ENCODE measurements at places on chromosomes 6 and 20.

DNA sequence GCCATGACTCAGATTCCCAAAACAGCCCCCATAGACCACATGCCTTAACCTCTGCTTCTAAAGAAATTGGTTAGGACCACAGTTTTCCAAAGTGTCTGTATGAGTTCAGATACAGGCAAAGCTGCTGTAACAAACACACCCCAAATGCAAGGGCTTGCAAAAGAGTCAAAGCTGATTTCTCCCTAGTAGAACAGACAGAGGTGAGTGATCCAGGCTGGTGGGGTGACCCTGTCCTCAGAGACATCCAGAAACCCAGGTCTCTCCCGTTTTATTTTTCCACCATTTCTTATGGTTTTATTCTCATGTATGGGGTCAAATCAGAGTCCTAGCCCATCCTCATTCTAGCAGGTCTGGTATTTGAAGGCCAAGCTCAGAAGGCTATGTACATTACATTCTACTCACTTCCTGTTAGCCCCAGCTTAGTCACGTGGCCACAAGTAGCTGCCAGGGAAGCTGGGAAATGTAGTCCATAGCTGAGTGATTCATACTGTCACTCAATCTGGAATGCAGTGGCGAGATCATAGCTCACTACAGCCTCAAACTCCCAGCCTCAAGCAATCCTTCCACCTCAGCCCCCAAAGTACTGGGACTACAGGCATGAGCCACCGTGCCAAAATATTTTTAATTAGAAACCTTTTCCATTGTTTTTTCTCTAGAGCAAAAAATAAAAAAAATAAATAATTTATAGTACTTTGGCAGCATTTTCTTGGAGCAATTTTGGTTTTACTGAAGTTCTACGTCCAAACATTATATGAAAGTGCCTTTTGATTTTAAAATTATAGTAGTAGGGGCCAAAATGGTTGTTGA lies 175.2 kb downstream of the ZMYND8 start:
- DNase-seq, result no peak

DNA sequence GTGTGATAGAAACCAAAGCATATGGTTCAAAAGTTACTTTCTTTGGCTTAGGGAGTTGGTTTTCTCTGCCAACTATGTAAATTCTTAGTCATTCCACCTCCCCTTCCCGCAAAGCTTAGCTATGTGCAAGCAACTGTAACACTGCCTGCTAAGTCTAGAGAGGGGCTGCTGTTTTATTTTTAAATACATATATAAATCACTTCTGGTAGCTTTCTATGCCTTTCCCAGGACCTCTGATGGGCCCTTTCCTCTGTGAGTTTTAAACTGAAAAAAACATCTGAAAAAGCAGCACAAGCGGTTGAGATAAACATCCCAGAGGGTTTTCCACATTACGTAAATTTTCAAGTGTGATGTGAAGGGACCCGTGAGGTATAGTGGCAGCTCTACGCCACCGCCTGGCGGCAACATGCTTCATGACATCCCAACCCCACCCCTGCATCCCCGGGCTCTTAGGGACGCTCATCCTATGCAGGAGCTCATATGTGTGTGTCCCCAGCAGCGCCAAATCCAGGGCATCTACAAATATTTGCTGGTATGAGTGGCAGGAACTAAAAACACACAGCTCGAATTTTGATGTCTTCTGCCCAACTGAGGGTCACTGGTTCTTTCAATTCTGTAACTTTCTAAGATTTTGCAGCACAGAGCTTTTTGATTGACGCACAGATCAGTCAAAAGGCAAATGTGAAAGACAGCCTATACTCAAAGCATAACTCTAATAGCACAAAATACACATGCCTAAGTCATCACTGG lies 12.7 kb downstream of the SAYSD1 start:
- DNase-seq, result no peak

DNA sequence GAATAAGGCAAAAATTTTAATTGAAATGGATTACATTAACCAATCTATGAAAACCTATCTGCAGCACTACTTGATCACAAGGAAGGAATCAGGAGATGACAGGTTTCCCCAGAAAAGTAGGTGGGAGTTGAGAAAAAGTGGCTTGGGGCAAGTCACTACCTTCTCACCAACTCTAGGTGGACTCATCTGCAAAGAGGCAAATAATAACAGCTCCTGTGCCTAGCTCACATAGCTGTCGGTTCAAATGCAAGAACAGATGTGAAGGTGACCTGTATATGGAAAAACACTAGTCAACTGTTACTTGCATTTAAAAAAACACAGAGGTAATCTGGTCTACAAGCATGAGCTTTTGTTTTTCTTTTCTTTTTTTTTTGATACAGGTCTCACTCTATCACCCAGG lies 67.2 kb downstream of the POPDC3 start:
- DNase-seq, result no peak

GRCh38 chr20:6590891-6591637 lies 176.4 kb upstream of the BMP2 start:
- no peak for DNase-seq

GRCh38 chr20:46965477-46965876 lies 70.8 kb downstream of the EYA2 start:
- no peak for DNase-seq

GRCh38 chr6:154206996-154207395 lies 149.6 kb downstream of the IPCEF1 start:
- DNase-seq, result no peak

- no peak for DNase-seq
Observed at GRCh38 chr20:62764156-62764935, 31.9 kb upstream of the MRGBP start.

- DNase-seq, result no peak
Observed at GRCh38 chr6:124055963-124056362, 252.3 kb downstream of the NKAIN2 start.

DNA sequence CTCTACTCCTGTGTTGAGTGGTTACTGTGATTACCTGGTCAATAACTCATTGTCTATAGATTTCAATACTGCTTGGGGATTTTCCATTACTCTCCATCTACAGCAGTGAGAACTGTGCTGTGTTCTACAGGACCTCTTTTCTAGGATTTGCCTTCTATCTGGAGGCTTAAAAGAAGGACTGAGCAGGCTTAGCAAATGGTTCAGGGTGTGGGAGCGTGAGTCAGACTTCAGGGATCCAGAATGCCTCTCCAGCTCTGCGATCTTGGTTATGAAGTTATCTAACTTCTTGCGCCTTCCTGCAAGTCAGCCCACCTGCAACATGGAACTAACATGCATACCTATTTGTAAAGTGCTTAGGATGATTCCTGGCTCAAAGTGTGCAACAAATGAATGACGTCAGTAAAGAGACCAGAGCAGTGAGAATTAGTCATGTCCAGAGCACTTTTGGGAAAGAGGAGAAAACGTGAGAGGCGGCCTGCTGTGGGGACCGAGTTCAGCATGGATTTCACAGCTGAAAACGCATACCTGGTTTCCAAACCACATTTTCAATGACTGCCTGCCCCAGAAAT lies 610.1 kb upstream of the CDH4 start:
- no peak for DNase-seq

- DNase-seq, result no peak
Observed at GRCh38 chr20:58909585-58909984, 57.1 kb downstream of the GNAS start.

GRCh38 chr20:62606016-62606415 lies 36.3 kb upstream of the SLCO4A1 start:
- no peak for DNase-seq

- DNase-seq, result no peak
Observed at GRCh38 chr6:41707565-41708200, 27.7 kb downstream of the TFEB start.

GRCh38 chr6:69914015-69914485 lies 47.7 kb downstream of the COL19A1 start:
- no peak for DNase-seq

DNA sequence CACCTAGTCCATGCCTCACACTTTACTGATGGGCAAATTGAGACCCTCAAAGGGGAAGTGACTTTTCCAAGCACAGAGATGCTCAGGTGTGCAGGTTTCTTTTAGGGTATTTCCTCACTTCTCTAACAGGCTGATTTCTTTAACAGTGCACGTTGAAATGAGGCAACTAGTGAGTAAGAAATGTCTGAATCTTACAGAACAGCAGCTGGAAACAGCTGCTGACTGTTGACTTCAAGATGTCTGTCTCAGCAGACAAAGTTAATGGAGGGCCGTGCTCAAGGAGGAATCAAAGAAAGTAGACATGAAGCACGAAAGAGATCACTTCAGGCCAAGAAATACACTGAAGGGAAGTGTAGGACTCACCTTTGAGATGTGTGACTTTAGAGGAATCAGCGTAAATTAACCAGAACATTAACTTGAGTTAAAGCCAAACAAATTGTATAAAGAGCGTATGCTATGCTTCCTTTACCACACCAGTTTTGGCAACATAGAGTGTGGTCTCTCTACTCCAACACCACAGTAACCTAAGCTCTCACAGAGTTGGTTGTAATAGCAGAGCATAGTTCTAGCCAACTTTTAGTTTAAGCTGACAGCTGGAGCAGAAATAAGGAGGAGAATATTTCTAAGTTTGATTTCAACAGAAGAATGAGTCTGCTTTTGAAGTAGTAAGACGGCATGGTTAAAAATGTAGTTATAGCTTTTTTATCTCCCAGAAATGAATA lies 60.9 kb downstream of the SAMD3 start:
- no peak for DNase-seq

DNA sequence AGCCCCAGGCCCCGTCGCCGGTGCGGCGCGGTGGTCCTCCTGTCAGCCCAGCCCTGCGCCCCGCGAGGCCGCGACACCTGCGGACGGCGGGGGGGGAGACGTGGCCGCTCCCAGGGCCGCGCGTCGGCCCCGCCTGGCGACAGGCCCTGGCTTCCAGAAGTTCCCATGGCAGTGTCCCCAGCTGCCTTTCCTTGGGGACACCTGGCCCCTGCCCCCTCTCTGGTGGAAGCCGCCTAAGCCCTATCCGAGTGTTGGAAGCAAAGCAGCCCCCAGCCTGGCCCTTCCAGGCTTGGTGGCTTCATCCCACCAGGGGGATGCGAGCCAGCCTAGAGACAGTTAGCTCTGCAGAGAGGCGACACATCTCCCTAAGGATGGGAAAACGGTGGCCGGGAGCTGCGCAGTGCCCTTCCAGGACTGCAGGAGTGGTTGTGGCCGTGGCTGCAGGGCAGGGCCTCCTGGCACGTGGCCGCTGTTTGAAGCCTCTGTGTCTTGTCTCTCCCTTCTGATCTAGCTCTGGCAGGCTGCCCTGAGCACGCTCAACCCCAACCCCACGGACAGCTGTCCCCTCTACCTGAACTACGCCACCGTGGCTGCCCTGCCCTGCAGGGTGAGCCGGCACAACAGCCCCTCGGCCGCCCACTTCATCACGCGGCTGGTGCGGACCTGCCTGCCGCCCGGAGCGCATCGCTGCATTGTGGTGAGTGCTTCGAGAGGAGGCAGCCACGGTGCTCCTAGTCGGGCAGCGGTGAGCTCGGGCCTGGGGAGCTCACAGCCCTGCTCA lies 816 bp downstream of the NPEPL1 start:
- no peak for DNase-seq

GRCh38 chr20:11958855-11959254 lies 41.2 kb downstream of the BTBD3 start:
- DNase-seq, result no peak

Data from stimulated activated CD4-positive, alpha-beta T cell treated with anti-CD3 and anti-CD28 coated beads, TNF-alpha, amount 100 ng/mL, for 48 hours (primary cell).